ENCODE measurements at places on chromosomes 11 and 22.

- no peaks in the 10 kb centered on the region for H3K4me1 ChIP-seq
- DNase-seq: peak; percentile 61
- no peaks in the 10 kb centered on the region for H3K36me3 ChIP-seq
- H3K27me3 ChIP-seq: no peaks in the 10 kb centered on the region
- H3K4me3 ChIP-seq: no peak overlapping the region
Observed at GRCh38 chr11:123217897-123218296, 22.8 kb upstream of the CLMP start.

DNA sequence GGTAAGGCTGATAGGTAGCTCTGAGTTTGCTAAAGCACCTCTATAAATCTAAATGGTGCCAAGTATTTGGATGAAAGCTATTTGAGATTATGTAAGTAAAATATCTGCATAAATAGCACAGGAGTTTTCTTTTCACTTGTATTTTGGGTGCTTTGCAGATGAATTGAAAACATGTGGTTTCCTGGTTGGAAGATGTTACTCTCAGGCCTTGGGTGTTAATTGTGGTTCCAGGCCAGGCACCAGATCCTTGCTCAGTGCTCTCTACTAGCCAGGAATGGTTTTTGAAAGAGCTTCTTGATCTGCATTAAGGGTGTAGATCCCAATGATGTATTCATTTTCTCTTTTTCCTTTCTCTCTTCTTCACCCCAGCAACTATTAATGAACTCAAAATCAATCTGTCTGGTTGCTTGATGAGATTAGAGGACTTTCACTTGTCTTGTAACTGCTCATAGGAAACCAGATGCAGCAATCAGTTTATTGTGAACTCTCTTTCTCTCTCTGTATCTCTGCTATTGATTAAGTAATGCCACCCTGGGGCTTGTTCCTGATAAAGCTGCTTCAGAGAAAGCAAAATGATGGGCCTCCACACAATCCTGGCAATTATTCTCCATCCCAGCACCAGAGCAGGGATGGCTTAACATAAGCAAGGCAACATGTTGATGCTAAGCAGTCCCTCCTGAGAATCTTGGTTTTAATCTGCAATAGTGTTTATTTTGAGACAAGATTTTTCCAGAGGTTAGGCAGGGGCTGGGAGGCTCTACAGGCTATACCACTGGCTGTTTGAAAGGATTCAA lies 147.0 kb upstream of the NTM start:
- no peaks in the 10 kb centered on the region for H3K27me3 ChIP-seq
- H3K4me3 ChIP-seq: no peak overlapping the region
- DNase-seq: no peak
- H3K4me1 ChIP-seq: no peaks in the 10 kb centered on the region
- no peak overlapping the region for H3K27ac ChIP-seq

DNA sequence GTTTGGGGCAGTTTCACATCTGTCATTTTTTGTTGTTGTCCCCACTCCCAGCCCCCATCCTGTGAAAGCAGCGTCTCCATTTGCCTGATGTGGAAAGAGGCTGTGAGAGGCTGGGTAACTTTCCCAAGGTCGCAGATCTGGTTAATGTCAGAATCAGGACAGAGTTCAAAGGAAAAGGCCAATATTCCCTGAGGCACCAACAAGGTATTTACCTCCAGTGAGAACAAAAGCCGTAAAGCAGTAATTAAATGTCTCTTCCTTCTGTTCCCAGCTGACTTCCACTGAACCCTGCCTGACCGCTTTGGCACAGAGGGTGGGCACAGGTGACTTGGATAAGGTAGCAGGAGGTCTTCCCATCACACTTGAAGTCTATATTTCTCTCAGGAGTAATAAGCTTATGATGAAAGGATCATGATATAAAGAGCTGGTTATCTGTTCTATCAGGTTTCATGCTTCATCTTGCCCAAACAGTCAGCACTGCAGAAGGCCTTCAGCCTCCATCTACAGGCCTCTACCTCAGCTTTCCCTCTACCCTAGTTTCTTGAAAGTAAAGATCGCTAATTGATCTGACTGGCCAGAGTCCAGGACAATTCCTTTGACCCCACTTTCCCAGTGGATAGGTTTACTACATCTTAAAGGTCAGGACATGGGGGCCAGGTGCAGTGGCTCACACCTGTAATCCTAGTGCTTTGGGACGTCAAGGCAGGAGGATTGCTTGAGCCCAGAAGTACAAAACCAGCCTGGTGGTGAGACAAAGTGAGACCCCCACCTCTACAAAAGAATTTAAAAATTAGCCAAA lies 9.4 kb downstream of the C11orf91 start:
- H3K27me3 ChIP-seq: no peaks in the 10 kb centered on the region
- DNase-seq: no peak
- peaks cover 6% of the 10 kb centered on the region for H3K4me1 ChIP-seq
- peak overlapping the region; percentile 79 for H3K27ac ChIP-seq

GRCh38 chr11:111639226-111639925 lies 37.1 kb downstream of the SIK2 start:
- DNase-seq: no peak
- peaks cover 11% of the 10 kb centered on the region for H3K36me3 ChIP-seq
- H3K4me3 ChIP-seq: no peak overlapping the region
- H3K27me3 ChIP-seq: no peaks in the 10 kb centered on the region

- H3K4me3 ChIP-seq: no peak overlapping the region
- H3K36me3 ChIP-seq: no peaks in the 10 kb centered on the region
- peak overlapping the region; percentile 27 for H3K27ac ChIP-seq
- no peaks in the 10 kb centered on the region for H3K27me3 ChIP-seq
- peaks cover 12% of the 10 kb centered on the region for H3K4me1 ChIP-seq
Observed at GRCh38 chr22:43829904-43830851, 18.1 kb upstream of the EFCAB6 start.

- H3K27ac ChIP-seq: no peak overlapping the region
- H3K4me1 ChIP-seq: no peaks in the 10 kb centered on the region
- no peak for DNase-seq
- peaks cover 2% of the 10 kb centered on the region for H3K27me3 ChIP-seq
Observed at GRCh38 chr11:7495882-7496551, 10.7 kb downstream of the OLFML1 start.

All from lung (tissue), 17 donors.